ENCODE measurements at places on chromosomes 1 and 21.
A peak's percentile ranks its signal among the peaks of the same experiment; 100 is the strongest.

GRCh38 chr1:9201401-9202239, 33.0 kb upstream of the H6PD start:
- peak; percentile 10 for DNase-seq

- DNase-seq, result no peak
Measured at GRCh38 chr1:15282038-15282437, 35.0 kb downstream of the FHAD1 start.

GRCh38 chr1:65002156-65002507, 35.8 kb upstream of the JAK1 start:
- DNase-seq, result no peak

GRCh38 chr21:29382030-29382654, 83.4 kb downstream of the BACH1 start:
- DNase-seq, result no peak

DNA sequence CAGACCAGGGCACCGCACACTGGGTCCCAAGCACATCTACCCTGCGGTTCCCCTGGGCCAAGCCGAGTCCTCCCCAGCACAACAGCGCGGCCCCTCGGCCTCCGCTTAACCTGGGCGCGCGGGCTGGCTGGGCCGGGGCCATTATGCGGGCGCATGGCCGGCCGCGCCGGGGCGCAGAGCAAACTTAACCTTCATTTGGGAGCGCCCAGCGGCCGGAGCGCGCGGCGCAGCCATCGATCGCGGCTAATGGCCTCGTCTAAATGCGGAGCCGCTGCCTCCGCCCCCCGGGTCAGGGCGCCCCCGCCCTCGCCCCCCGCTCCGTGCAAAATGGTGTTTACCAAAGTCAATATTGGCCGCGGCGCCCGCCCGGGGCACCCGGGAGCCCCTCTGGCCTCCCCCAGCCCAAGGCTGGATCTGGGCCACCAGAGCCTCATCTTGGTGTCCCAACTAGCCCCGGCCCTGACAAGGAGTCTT, 272.1 kb downstream of the TRABD2B start:
- DNase-seq, result no peak

- DNase-seq, result no peak
Measured at GRCh38 chr1:14553711-14554110, 44.8 kb upstream of the KAZN start.

- no peak for DNase-seq
Measured at GRCh38 chr1:64282351-64282750, 78.9 kb downstream of the UBE2U start.

Measured in CD4-positive, alpha-beta T cell treated with Interleukin-17A for 1 hour (primary cell).